ENCODE measurements at places on chromosomes 12 and 14. TPM values are rescaled to one million over a fixed set of nuclear protein-coding genes. Genes with fewer than 3 reads are reported as not detected.
A peak's percentile ranks its signal among the peaks of the same experiment; 100 is the strongest.

The SLC16A7 gene
- total RNA-seq, result 2.2 TPM

The HAL gene
- total RNA-seq, result 0.11 TPM

The CLEC2B gene
- not detected for total RNA-seq

GRCh38 chr14:35533357-35534207 lies at the start of gene INSM2:
TSS of gene INSM2 (plus strand) at chr14:35534164. CDS start at chr14:35534253, 89 bp downstream.
- DNase-seq, result peak; percentile 92
- H3K4me1 ChIP-seq, result no peaks in the 10 kb centered on the region
- peaks cover 23% of the 10 kb centered on the region for H3K27me3 ChIP-seq
- H3K27ac ChIP-seq, result no peak within 1 kb of the TSS
- H3K4me3 ChIP-seq, result peak within 1 kb of the TSS; percentile 86
- no peaks in the 10 kb centered on the region for H3K36me3 ChIP-seq

- H3K4me1 ChIP-seq, result no peaks in the 10 kb centered on the region
- H3K27ac ChIP-seq, result no peak overlapping the region
- H3K4me3 ChIP-seq, result no peak overlapping the region
- no peak for DNase-seq
- no peaks in the 10 kb centered on the region for H3K27me3 ChIP-seq
Observed at GRCh38 chr12:51020448-51021182, 5.6 kb downstream of the SLC11A2 start.

DNA sequence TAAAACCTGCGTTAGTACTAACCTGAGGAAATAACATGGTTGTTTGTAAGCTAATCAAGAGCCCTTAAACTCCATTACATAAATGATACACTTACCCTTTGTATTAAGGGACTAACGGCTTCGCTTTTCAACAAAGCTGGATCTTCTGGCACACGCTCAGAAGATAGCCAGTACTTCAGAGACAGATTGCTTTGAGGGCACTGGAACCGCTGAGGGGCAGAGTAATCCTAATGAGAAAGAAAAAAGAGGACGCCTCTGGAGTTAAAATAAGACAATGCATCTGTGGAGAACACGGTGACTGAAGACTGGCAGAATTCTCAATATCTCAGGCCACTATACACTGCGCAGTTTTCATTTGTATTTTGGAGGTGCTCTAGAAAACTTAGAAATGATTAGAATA lies 1.5 kb upstream of the KTN1 start:
- H3K27ac ChIP-seq, result no peak overlapping the region
- H3K4me1 ChIP-seq, result no peaks in the 10 kb centered on the region
- peak overlapping the region; percentile 99 for H3K4me3 ChIP-seq
- no peak for DNase-seq

- no peaks in the 10 kb centered on the region for H3K27me3 ChIP-seq
- DNase-seq, result no peak
- peaks cover 18% of the 10 kb centered on the region for H3K36me3 ChIP-seq
- no peaks in the 10 kb centered on the region for H3K4me1 ChIP-seq
Observed at GRCh38 chr12:42346403-42347002, 20.5 kb downstream of the PPHLN1 start.

GRCh38 chr12:100539202-100539601 lies 34.3 kb upstream of the GAS2L3 start:
- H3K27ac ChIP-seq, result no peak overlapping the region
- no peak overlapping the region for H3K4me3 ChIP-seq
- H3K4me1 ChIP-seq, result no peaks in the 10 kb centered on the region
- no peaks in the 10 kb centered on the region for H3K27me3 ChIP-seq
- no peaks in the 10 kb centered on the region for H3K36me3 ChIP-seq
- peak; percentile 55 for DNase-seq

Data from H9 (cell line).